ENCODE measurements at places on chromosomes 6 and 20.

- no peak for DNase-seq
Observed at GRCh38 chr20:59636766-59637370, 32.5 kb downstream of the PHACTR3 start.

DNA sequence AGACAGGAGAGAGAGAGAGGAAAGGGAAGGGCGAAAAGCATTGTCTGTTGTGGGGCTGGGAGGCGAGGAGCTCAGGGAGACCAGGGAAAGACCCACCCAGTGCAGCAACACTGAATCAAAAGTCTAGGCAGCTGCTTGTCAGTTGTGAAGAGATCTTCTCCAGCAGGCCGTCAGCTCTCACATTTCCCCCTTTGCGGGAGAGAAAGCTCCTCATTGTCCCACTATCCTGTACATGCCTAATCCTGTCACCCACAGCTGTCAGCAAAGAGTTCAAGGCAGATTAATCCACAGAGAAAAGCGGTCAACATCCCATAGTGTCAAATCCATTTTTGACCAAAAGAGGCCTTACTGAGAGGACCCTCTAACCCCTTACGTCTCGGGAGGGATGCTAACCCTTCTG lies 27.3 kb downstream of the RNF182 start:
- DNase-seq: no peak

DNA sequence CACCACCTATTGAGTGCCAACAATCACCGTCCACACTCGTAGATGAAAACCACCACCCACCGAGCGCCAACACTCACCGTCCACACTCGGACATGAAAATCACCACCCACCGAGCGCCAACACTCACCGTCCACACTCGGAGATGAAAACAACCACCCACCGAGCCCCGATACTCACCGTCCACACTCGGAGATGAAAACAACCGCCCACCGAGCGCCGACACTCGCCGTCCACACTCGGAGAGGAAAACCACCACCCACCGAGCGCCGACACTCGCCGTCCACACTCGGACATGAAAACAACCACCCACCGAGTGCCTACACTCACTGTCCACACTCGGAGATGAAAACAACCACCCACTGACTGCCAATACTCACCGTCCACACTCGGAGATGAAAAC lies 129.3 kb downstream of the IRF4 start:
- DNase-seq: no peak

GRCh38 chr20:49976542-49976941 lies 6.2 kb upstream of the SNAI1 start:
- DNase-seq: no peak

DNA sequence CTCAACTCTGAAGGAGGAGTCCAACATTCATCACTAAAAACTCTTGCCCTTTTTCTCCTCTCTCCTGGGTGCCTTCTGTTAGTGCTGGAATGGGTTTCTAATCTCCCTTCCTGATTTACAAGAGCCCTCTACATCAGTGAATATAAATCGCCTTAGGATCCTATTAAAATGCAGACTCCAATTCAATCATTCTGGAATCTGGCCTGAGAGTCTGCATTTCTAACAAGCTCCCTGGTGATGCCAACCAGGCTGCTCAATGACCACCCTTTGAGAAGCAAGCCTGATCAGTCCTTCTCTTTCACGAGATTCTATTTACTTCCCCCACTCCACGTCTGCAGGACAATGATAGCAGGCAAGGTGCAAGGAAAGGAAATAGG lies 72.8 kb upstream of the E2F3 start:
- no peak for DNase-seq

DNA sequence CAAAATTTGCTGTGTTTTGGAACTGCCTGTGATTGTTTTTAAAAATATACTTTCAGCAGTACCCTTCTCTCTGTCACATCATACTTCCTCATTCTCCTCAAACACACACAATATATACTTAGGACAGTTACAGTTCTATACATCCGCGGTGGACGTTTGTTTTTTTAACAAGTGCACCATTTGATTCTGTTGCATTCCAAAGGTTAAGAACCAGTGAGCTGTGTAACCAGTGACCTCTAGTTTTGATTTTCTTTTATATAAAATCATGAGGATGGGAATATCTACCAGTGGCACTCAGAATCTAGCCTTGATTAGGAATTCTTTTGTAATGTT lies 152.8 kb downstream of the CARMIL1 start:
- no peak for DNase-seq

DNA sequence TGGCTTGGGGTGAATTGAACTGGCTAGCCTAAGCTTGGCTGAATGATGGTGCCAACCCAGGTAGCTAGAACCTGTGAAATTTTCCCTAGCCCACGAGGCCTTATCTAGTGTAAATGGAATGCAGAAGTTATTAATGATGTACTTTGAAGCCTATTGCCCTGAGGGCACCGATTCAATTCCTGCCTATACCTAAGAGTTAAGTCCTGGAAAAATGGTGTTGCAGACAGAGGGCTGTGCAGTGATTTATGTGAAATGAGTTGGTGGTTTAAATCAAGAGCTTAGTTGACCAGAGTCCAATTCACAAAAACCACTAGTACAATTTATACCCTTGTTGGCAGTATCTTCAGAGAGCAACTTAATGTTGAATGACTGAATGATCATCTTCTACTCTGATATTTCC lies 373.8 kb upstream of the JAG1 start:
- no peak for DNase-seq

GRCh38 chr6:166958926-166959861 lies 2.8 kb upstream of the RNASET2 start:
- DNase-seq: peak; percentile 68

DNA sequence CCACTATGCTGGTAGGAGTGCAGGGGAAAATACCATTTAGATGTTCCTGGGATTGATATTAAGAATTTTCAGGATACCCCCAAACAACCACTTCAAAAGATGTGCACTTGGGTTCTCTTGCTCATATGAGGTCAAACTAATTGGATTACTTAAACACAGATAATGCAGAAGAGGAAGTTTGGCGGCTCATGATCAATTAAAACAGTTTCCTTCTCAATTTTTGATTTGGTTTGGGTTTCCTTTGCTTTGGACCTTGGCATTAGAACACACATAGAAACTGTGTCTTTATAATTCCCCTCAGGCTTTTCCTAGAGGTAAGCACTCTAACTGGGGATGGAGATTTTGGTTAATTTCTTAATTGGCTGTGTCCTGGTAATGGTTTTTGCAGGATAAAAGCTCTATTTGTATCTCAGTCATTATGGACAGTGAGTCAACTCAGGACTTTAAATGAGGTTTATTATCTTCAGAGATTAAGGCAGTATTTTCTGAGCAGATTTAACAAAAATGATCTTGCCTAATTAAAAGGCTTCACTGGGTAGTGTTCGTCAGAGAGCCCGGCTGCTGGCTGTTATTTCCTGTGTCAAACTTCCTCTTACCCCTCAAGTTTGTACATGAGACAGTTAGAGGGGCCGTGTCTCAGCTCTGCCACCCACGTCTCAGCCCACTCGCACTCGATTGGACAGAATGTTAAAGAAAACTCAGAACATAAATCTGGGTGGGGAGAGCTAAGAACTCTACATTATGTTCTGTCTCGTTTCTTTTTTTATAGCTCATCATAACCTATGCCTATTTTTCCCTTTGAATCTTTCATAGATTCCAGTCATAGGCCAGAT lies 50.3 kb upstream of the PREP start:
- peak; percentile 66 for DNase-seq

GRCh38 chr6:3529232-3529631 lies 72.4 kb upstream of the SLC22A23 start:
- DNase-seq: no peak

DNA sequence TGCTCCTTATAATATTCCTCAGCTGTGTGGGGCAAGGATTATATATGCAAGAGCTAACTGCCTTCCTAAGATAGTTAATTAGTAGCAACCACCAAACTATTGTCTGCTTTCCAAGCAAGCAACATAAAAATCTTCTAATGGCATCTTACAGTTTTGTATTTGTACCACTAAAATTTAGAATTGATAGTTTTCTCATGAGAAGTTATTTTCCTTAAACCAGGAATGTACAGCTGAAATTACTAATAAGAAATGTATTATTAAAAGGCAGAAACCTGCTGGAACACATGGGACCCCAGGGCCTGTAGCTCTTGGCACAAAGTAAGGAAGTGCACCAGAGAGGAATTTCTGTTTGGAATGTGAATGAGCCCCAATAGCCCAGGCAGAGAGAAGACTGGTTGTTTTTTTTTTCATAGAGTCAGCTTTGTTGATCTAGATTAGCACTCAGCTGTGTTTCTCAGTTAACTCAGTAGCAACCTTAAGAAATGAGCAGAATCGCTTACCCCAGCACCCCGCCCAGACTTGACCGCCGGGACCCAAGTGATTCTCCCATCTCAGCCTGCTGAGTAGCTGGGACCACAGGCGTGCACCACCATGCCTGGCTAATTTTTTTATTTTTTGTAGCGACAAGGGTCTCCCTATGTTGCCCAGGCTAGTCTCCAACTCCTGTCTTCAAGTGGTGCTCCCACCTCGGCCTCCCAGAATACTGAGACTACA lies 2.6 kb downstream of the MGME1 start:
- no peak for DNase-seq

GRCh38 chr6:24497254-24497970 lies 2.6 kb downstream of the ALDH5A1 start:
- DNase-seq: no peak

- no peak for DNase-seq
Observed at GRCh38 chr20:717832-718231, 42.2 kb upstream of the SCRT2 start.

- DNase-seq: no peak
Observed at GRCh38 chr6:44020148-44020547, 107.1 kb downstream of the MRPL14 start.

DNA sequence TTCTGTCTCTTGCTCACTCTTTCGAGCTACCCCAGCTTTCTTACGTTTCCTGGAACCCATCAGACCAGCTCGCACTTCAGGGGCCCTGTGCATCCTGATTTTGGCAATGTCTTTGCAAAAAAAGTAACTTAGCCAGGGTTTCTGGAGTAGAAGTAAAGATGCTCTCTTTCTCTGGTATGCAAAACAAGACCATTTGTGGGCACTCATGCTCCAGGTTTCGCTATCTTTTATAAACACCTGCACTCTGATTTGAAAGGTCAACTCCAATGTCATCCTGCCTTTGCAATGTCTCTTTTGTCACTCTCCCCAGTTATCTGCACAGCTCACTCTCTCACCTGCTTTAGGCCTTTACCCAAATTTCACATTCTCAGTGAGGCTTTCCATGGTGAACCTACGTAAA lies 869.1 kb downstream of the QKI start:
- no peak for DNase-seq

- no peak for DNase-seq
Observed at GRCh38 chr6:49557177-49557576, 6.7 kb downstream of the C6orf141 start.

- no peak for DNase-seq
Observed at GRCh38 chr6:13677878-13678254, 33.8 kb downstream of the RANBP9 start.

GRCh38 chr6:145752638-145753037 lies 17.3 kb upstream of the EPM2A start:
- DNase-seq: no peak

DNA sequence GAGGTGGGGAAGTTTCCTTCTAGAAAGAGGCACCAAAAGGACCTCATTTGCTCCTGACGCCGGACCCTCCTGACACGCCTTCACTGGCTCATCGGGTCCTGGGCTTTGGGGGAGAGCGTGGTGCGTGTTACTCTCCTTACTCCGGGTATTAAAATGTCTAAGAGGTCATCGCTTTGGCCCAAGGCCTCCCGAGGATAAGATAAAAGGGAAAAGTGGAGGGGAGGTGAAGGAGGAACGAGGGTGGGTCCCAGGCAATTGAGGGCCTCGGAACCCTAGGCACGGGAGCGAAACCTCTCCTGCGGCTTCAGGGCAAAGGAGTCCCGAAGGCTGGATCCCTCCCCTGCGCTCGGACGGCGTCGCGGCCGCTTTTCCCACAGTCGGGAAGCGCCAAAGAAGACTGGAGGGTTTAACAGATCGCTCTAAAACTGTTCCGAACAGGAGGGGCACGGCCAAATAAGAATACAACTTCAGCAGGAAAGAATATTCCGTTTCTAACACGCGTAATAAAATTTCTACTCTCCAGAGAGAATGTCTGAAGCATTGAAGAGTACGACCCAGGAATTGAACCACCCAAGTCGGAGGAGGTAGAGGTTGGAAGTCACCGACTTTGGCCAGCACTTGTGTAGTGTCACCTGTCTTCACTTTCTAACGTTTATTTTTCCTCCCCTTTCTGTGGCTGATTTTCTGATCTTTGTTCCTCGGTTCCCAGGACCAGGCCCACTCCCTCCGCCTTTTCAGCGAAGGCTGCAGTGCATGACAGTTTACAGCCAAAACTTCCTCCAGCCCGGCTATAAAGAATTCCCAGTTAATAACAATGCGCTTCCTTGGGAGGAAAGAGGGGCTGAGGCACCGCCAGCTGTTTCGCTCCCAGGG lies 2.1 kb upstream of the TBXT start:
- DNase-seq: no peak

- DNase-seq: no peak
Observed at GRCh38 chr6:16670617-16671051, 90.6 kb downstream of the ATXN1 start.

DNA sequence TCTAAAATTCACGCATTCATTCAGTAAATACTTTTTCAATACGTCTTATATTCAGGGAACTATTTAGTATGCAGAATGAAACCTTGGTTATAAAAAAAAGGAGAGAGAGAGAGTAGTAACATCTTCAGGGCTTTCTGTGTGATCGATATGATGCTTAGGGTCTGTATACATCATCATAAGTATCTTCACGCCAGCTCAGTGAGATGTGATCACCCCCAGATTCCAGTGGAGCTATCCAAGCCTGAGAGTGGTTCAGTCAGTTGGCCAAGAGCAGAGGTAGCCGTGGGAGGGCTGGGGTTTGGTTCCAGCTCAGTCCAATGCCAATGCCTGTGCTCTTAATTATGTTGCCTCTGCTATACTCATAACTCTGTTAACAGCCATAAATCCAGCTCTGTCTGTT lies 8.6 kb downstream of the CD83 start:
- no peak for DNase-seq

- DNase-seq: no peak
Observed at GRCh38 chr20:34179637-34180360, 61.4 kb upstream of the ASIP start.

DNA sequence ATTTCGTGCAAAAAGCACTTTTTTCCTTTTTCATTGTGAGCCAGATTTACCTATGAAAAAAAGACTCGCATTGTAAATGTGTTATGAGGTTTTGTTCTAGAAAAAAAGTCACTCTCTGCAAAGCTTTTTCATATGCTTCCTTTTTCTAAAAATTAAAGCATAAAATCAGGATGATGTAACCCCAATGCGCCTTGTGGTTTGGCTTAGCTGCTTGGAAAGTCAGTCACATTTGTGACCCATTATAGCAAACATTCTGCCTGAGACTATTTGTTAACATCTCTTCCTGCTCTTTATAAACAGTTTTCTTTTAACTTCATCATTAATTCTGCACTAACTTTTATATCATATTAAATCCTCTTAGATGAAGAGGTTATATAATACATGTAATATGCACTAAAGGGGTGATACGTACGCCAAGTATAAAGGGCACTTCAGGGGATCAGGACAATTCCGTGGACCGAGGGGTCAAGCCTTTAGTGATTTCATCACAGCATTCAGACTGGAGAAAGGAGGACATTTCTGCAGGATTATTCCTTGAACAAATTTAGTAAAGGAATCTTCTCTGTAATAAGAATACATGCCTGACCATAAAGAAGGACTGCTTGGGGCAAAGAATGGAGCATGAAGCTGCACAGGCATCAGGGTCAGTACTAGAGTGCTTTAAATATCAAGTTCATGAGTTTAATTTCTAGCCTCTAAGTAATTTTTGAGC lies 48.1 kb upstream of the SMLR1 start:
- no peak for DNase-seq

- no peak for DNase-seq
Observed at GRCh38 chr6:8557014-8557748, 121.8 kb upstream of the SLC35B3 start.

GRCh38 chr6:166418691-166419143 lies 36.0 kb upstream of the MPC1 start:
- DNase-seq: peak; percentile 14

All from CD4-positive, alpha-beta T cell treated with Interleukin-15 for 4 hours (primary cell).